ENCODE measurements at places on chromosomes 7 and 10.

- no peak for DNase-seq
Observed at GRCh38 chr7:91112902-91113341, 151.3 kb upstream of the FZD1 start.

DNA sequence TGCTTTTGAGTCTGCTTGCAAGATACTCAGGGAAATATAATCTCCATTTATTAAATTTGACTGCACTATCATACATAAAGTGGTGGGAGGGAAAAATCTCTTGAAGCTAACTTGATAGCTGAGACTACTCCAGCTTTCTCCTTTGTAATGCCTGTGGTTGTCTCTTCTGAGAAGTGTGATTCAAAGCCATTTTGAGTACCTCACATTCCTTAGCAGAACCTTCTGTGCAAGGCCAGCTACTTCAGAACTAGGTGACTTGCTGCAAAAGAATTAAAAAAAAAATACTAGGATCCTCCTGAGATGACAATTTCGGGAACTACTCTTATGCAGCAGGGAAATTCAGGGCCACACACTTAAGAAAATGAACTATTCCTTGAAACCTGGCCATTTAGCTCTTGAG, 294.8 kb downstream of the MDFIC start:
- no peak for DNase-seq

GRCh38 chr7:127589896-127590295, 1.7 kb downstream of the ARF5 start:
- no peak for DNase-seq

- no peak for DNase-seq
Observed at GRCh38 chr7:136688601-136689000, 179.9 kb upstream of the CHRM2 start.

- DNase-seq, result no peak
Observed at GRCh38 chr7:112371701-112372100, 78.6 kb upstream of the IFRD1 start.

DNA sequence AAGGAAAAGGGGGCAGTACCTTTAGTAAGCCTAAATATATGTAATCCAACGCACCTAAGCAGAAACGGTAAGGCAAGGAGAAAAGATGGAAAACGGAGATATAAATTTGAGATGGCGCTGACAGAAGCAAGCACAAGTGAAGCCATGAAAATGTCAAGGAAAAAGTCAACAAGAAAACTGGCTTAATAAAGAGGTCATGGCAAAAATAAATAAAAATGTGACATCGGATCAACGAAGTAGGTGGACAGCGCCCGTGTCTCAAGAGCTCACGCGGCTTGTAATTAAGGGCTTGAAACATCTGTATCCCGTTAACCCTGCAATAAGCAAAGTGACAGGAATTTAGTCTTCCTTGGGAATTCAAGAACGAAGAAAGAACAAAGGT, 611 bp downstream of the NDUFA5 start:
- no peak for DNase-seq

DNA sequence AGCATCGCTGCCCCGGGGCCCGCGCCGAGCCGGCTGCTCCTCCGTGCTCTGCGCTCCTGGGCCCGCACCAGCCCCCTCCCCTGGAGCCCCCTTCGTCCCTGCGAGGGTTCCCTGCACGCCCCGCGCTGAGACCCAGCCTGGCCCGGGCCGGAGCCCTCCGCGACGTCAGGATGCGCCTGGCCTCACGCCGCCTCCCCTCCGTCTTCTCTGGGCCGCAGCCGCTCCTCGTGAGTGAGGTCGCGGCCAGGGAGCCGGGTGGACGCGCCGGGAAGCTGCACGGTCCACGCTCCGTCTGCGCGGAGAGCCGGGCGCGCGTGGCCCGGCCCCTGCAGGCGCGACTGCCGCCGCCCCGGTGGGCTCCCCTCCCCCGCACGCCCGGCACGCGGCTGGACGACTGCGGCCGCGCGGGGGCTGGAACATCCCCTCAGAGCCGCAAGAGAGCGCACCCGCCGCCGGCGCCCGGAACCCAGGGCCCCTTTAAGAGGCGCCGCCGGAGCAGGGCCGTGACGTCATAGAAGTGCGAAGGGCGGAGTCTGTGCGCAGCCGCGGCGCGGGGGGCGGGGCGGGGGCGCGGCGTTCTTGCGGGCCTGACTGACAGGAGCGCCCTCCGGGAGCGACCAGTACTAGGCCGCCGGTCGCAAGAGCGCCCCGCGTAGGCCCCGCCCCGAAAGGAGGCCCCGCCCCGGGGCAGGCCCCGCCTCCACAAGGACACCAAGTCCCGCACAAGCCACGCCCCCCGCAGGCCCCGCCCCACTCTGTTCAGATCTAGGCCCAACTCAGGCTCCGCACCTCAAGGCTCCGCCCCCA, 507 bp upstream of the INPP5A start:
- DNase-seq, result peak; percentile 100

DNA sequence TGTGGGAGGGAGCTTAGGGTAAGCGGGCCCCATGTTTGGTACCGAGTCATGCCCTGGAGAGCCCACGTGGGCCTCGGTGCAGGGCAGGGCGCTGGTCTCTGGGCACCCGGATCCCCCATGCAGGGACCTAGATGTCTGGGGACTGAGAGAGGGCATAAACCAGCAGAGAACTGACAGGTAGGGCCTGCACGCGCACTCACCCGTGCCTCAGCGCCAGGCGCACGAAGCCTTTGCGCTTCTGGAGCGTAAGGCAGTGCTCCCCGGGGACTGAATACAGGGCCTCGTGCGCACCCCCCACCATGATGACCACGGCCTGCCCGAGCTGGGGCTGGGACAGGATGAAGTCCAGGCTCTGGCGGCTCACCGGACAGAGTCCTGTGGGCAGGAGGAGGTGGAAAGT, 2.8 kb downstream of the MOGAT3 start:
- no peak for DNase-seq

DNA sequence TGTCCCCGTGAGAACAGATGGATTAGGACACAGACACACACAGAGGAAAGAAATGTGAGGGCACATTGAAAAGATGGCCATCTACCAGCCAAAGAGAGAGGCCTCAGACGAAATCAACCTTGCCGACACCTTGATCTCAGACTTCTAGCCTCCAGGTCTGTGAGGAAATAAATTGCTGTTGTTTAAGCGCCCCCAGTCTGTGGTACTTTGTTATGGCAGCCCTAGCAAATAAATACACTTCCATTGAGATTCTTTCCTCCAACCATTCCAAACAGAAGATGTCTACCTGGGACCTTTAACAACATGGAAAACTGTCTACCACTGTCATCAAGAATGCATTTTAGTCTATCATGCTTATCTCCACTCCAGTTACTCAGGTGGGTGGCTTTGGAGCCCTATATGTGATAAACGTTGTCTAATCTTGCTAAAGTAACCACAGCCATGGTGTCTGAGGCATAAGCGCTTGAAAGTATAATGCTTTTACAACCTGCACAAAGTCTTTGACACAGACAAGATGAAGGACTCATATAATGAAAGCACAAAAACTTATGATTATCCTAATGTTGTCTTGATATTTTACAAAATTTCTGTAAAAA, 244.3 kb downstream of the MTERF1 start:
- DNase-seq, result no peak

DNA sequence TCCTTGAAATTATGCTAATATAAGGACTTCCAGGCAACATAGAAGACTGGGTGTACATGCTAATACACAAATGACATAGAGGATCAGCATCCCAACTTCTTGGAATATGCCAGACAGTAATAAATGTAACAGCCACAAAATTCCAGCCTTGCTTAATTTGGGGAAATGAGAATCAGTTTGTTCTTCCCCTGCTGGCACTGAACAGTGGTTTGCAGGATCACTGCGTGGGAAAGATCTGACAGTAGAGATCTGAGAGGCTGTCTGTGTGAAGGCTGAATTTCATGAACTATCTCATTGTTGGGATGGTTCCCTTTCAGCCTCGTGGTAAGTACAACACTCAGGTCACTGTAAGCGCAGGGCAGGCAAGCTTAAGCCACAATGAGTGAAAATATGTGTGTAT, 1078.0 kb downstream of the LRMDA start:
- no peak for DNase-seq

DNA sequence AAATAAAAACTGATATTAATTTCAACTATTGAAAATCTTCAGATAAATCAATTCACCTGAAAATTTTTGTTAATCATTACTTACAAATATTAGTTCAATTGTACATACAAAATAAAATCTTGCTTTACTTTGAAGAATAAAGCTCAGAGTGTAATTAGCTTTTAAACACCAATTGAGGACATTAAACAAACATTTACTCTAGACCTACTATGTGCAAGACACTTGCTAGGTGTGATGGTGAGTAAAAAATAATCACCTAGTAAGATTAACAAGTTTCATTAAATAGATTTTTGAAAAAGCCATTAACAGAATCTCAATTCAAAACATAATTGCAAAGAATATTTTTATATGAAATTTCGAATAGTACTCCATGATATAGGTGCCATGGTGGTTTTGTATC, 3.9 kb upstream of the MLLT10 start:
- no peak for DNase-seq

GRCh38 chr7:122352454-122352853, 47.9 kb upstream of the FEZF1 start:
- no peak for DNase-seq

GRCh38 chr7:111138586-111138985, 47.7 kb downstream of the LRRN3 start:
- DNase-seq, result no peak

GRCh38 chr7:139230023-139230422, 1.0 kb upstream of the UBN2 start:
- DNase-seq, result no peak

DNA sequence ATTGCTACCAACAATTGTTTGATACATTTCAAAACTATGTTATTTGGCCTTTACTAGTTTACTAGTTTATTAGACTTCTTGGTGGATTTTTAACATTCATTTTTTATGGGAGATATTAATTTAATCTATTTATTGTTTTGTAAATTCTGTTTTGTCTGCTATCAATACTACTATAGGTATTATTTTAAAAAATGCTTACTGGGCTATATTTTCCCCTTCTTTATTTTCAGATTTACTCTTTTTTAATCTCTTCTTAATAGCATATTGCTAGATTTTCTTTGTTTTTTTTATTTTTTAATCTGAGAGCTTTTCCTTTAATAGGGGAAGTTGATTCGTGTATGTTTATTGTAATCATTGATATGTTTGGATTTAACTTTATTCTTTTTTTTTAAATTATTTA, 147.5 kb downstream of the CDK14 start:
- DNase-seq, result no peak

DNA sequence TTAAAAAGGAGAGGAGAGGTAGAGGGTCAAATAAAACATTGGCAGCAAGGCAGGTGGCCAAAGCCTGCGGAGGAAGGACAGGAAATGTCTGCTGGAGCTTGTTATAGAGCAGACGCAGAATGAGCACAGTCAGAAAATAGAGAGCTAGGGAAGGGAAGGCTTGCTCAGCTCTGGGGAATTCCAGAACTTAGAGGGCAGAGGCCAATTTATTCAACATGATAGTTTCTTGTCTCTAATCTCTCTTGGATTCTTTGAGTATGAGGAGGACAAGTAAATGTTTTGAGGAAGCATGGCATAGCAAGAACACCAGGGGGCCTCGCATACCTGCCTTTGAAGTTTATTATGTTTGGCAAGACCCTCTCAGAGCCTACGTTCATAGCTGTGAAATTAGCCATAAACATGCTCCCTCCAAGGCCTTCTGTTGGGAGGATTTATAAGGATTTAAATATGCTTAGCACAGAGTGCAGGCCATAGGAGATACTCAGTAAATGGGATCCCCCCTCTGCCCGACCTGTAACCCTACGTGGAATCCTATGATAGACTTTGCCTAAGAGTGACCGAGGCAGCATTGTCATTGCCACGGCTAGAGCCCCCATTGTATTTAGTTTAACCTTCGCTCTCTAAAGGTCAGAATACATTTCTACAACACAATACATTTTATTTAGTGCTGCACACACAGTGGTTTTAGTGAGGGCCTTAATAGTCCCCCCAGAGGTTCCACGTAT, 293.9 kb downstream of the CCDC3 start:
- DNase-seq, result peak; percentile 51

- DNase-seq, result no peak
Observed at GRCh38 chr7:74665296-74665938, 7.9 kb downstream of the GTF2I start.

DNA sequence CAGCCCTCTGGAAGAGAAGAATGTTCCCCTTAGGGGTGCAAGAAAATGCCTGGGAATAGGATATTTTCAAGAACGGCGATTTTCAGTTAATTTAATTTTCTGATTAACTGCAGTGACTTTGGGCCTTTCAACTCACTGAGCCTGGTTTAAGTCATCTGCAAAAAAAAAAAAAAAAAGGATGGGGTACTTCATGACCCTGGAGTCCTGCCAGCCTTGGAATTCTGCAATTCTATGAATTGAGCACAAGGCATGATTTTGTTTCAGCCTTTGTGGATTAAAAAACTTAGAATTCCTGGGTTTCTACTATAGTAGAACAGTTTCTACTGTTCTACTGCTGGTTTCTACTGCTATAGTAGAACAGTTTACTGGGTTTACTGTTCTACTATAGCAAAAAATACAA, 58.3 kb upstream of the CALD1 start:
- no peak for DNase-seq

DNA sequence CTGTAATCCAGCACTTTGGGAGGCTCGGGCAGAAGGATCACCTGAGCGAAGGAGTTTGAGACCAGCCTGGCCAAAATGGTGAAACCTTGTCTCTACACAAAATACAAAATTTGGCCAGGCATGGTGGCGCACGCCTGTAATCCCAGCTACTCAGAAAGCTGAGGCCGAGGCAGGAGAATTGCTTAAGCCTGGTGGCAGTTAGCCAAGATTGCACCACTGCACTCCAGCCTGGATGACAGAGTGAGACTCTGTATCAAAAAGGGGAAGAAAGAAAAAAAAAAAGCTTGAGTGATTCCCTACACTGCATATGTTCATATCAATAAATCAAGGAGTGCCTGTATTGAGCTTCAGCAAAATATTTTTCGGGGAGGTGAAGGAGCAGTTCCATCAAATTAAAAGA, 45.8 kb upstream of the SRRM3 start:
- no peak for DNase-seq

GRCh38 chr7:42677751-42678699, 233.8 kb downstream of the C7orf25 start:
- no peak for DNase-seq

GRCh38 chr7:50261593-50261992, 42.9 kb upstream of the IKZF1 start:
- DNase-seq, result no peak

DNA sequence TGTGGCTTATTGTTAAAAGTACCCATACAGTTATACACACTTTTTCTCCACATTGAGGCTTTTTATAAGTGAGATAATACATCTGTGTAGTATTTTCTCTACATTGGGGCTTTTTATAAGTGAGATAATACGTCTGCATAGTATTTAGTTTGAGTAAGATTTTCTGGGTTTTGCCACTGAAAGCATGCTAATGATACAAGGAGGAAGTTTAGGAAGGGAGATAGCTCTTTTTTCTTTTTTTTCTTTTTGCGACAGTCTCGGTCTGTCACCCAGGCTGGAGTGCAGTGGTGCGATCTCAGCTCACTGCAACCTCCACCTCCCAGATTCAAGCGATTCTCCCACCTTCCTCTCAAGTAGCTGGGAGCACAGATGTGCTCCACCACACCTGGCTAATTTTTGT, 13.3 kb downstream of the FAM107B start:
- DNase-seq, result no peak

DNA sequence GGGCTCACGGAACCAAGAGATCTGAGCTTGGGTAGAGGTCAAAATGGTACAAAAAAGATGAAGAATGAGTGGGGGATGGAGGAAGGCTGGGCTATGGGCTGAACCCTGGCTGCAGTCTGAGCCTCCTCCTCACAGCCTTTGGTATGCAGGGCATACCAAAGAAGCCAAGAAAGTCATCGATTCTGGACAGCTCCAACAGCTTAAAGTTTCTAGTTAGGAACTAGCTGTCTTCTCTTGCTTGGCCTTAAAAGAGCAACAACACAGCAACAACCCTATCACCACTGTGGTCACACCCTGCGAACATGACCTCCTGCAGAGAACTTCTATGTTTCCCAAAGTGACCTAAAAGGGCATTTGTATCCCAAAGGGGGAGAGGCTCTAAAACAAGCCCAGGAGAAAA, 126.1 kb upstream of the EFCAB10 start:
- DNase-seq, result no peak
